D721Med (cell line): ENCODE measurements at places on chromosomes 4 and X.
A peak's percentile ranks its signal among the peaks of the same experiment; 100 is the strongest.

- no peak for DNase-seq
Observed at GRCh38 chr4:140242357-140243277, 88.6 kb upstream of the MAML3 start.

GRCh38 chr4:75514949-75515612 is 808 bp downstream of the THAP6 start:
- no peak for DNase-seq

- no peak for DNase-seq
Observed at GRCh38 chrX:73916931-73917667, 354.1 kb downstream of the CHIC1 start.

DNA sequence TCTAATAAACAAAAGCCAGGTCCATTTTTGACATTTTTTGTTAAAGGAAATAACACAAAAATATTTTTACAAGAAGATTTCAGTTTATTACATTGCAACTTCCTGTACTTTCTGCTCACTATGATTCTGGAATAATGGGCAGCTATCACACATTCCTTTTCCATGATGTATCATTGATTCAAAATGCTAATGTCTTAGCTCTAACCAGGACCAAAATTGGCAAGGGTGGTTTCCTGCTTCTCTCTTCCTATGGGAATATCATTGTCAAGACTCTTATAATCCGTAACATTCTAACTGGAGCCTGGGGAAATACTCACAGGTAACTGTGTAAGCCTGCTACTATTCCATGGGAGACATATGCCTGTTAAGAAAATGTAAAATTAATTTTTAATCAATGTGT is 218.6 kb downstream of the DCAF12L2 start:
- DNase-seq, result no peak

- DNase-seq, result no peak
Observed at GRCh38 chr4:124079174-124079780, 633.3 kb downstream of the ANKRD50 start.

DNA sequence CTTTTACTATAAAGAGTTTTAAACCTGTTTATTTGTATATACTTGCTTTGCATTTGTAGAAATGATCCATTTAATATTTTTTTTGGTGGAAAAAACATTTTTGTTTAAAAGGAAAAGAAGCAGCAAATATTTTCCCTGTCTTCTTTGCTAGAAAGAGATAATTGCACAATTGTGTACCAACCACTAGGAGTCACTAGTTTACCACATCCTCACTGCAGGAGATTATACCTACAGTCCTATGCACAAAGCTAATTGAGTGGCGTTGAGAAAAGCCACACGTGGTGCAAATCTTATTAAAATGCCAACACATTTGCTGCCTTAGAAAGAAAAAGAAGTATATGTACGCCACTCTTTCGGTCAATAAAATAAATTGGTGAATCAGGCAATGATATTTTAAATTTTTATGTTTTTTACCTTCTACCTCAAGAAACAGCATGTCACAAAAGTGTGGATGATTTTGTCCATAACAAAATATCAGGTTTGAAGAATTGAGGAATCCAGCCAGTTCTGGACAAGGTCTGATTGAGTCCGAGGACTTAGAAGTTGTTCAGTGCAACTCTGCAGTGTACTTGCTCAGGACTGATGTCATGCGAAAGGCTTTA is 102.9 kb downstream of the GRXCR1 start:
- DNase-seq, result peak; percentile 22

GRCh38 chrX:24657671-24658386 is 10.7 kb upstream of the PCYT1B start:
- DNase-seq, result no peak
